ENCODE measurements at places on chromosomes 11 and 22.
A peak's percentile ranks its signal among the peaks of the same experiment; 100 is the strongest.

DNA sequence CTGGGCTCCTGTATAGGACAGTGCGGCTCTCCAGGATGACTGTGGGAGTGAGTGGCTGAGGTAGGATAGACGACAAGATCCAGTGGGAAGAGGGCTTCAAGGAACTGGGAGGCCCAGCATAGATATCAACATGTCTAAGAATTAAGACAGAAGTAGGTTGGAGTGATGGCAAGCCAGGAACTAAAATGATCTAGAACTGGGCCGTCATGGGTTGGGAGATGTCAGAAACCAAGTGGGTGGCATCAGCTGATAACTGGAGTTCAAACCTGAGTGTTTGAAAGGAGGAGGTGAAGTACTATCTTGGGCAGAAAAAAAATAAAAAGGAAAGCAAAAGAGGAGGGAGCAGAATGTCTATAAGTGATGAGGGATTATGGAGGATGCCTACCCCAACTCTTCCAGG lies 7.1 kb upstream of the MEN1 start:
- DNase-seq = no peak
- H3K4me3 ChIP-seq = no peak overlapping the region
- no peak overlapping the region for H3K27ac ChIP-seq
- H3K27me3 ChIP-seq = no peaks in the 10 kb centered on the region

GRCh38 chr11:108628812-108629211 lies 35.2 kb upstream of the EXPH5 start:
- no peak overlapping the region for H3K27ac ChIP-seq
- DNase-seq = no peak
- H3K36me3 ChIP-seq = no peaks in the 10 kb centered on the region
- H3K4me1 ChIP-seq = no peaks in the 10 kb centered on the region
- peaks cover 26% of the 10 kb centered on the region for H3K27me3 ChIP-seq
- no peak overlapping the region for H3K4me3 ChIP-seq

- no peak overlapping the region for H3K27ac ChIP-seq
- no peak for DNase-seq
- H3K36me3 ChIP-seq = peaks cover 13% of the 10 kb centered on the region
- peaks cover 10% of the 10 kb centered on the region for H3K27me3 ChIP-seq
Measured at GRCh38 chr11:60925868-60926267, 1.6 kb downstream of the TMEM132A start.

DNA sequence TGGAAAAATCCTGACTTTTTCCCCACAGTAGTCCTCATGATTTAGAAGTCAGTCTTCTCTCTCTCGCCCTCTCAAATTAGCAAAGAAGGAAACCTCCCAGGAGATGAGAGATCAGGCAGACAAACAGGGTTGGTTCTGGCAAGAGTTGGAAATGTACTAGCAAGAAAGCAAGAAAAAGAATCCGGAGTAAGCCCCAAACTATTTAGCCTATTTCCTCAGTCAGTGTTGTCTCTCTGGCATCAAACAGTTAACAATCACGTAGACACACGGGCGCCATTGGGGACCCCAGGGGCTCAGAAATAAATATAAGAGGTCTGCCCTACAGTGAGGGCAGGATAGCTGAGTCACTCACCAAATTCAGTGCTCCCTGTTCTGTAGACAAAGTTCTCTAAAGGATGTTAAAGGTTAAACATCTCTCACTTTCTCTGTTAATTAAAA lies 4.7 kb downstream of the C11orf52 start:
- no peak overlapping the region for H3K4me3 ChIP-seq
- H3K36me3 ChIP-seq = peaks cover 3% of the 10 kb centered on the region
- peaks cover 8% of the 10 kb centered on the region for H3K27me3 ChIP-seq
- H3K4me1 ChIP-seq = peaks cover 14% of the 10 kb centered on the region
- no peak overlapping the region for H3K27ac ChIP-seq

GRCh38 chr11:127619946-127620345 lies 619.4 kb upstream of the KIRREL3 start:
- no peak overlapping the region for H3K27ac ChIP-seq
- DNase-seq = no peak
- H3K4me3 ChIP-seq = no peak overlapping the region
- no peaks in the 10 kb centered on the region for H3K4me1 ChIP-seq
- H3K27me3 ChIP-seq = no peaks in the 10 kb centered on the region
- H3K36me3 ChIP-seq = no peaks in the 10 kb centered on the region

DNA sequence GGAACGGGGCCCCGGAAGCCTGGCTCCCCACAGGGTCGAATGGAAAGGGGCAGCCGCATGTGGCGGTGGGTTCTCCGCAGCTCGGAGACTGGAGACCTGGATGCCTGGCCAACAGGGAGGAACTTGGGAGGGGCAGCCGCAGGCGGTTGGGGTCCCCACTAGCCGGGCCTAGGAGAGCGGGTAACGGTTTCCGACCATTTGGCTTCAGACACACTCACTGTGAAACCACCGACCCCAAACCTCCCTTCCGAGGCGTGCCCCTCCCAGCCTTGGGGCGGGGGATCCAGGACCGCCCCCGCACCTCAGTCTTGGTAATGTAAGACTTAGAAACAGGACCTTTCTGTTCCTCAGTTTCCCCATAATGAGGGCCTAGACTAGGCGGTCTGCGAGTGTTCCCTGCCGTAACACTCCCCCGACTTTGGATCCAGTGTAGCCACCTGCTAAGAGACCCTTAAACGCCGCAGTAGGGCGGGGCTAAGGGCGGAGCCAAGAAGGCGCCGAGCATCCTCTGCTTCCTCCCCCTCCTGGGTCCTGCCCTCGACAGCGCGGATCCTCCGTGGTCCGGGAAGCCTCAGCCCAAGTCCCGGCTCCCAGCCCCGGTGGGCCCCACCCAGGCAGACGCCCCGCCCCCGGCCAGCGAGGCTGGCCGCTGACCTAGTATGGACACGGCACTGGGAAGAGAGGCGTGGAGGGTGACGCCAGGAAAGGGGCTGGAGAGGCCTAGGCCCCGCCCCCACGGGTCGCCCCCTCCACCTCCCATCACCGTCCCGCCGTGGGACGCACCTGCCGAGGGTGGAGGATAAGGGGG lies 1.8 kb upstream of the RASGRP2 start:
- H3K27me3 ChIP-seq = no peaks in the 10 kb centered on the region
- peak overlapping the region; percentile 97 for H3K27ac ChIP-seq
- DNase-seq = peak; percentile 85
- peaks cover 46% of the 10 kb centered on the region for H3K4me1 ChIP-seq
- H3K36me3 ChIP-seq = peaks cover 53% of the 10 kb centered on the region
- peak overlapping the region; percentile 93 for H3K4me3 ChIP-seq

DNA sequence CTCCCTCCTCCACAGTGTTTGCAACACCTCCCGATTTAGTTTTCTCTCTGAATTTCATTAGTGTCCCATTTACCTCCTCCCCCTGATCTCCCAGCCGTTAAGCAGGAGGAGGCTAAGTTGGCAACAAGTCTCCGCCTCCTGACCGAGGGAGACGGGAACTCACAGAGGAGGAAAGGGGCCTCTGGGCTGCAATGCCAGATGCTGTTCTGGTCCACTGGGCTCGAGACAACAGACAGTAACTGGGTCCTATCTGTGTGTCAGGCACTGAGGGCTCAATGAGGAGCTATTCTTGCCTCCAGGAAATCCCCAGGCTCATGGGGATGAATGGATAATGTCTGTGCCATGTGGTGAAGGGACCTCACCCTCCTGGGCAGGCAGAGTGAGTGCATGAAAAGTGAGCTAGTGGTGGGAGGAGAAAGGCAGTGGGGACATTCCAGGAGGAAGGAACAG lies 228.1 kb downstream of the TENM4 start:
- no peaks in the 10 kb centered on the region for H3K27me3 ChIP-seq
- no peaks in the 10 kb centered on the region for H3K4me1 ChIP-seq
- H3K36me3 ChIP-seq = no peaks in the 10 kb centered on the region

DNA sequence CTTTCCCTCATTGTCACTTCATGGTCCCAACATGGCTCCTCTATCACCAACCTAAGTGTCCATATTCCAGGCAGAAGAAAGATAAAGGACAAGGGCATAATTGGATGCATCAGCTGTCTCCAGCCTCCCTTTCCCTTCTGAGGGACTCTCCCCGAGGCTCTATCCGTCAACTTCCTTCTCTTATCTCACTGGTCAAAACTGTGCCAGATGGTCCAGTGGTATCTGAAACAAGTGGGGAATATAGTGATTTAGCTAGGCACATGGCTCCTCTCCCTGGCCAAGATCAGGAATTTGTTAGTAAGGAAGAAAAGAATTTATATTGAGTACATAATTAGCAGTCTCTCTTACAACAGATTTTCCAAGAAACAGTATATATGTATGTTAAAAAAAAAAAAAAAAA lies 12.6 kb upstream of the SPON1 start:
- H3K27ac ChIP-seq = no peak overlapping the region
- H3K36me3 ChIP-seq = no peaks in the 10 kb centered on the region
- DNase-seq = no peak
- no peaks in the 10 kb centered on the region for H3K4me1 ChIP-seq
- H3K27me3 ChIP-seq = no peaks in the 10 kb centered on the region
- H3K4me3 ChIP-seq = no peak overlapping the region

DNA sequence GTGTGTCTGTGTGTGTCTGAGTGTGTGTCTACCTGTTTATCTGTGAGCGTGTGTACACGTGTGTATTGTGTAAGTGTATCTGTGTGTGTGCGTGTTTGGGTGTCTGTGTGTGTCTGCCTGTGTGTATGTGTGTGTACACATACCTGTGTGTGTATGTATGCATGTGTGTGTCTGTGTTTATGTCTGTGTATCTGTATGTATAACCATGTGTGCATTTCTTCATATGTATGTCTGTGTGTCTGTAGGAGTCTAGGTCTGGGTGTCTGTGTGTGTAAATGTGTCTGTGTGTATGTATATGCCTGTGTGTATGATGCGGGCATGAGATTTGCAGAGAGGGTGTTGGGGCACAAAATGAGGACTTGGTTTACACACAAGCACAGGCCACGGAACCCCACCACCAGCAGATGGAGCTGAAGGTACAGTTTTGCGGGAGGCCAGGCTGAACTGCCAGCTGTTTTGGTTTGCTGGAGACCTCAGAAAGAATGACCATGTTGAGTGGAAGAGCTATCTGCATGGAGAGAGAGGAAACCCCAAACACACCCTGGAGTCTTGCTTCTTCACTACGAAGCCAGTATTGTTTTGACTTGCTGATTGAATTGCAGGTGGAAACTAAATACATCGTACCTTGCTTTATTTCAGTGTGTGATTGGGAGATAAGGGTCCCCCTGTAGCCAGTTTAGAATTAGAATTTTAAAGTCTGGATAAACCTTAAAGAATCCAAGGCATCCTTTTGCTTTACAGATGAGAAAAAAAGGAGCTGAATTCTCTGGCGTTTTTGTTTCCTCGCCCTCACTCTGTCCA lies 497.2 kb downstream of the NTM start:
- no peaks in the 10 kb centered on the region for H3K27me3 ChIP-seq
- no peak overlapping the region for H3K4me3 ChIP-seq
- no peak for DNase-seq

DNA sequence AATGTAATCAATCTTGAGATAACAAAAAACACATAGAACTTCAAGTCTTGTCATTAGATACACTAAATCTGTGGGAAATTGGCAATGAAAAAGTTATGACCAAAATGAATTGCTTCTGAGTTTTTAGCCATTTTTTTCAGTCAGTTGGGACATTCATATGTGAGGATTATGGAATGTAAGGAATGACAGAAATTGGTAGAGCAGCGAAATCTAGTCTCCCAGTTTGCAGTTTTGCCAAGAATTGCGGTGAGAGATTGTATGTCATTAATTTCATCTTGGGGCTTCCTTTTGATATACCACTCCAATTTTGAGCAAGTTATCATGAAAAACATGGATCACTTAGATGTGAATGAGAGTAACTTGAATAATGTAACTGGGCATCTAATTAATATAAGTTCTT lies 49.9 kb downstream of the SIK2 start:
- no peak overlapping the region for H3K4me3 ChIP-seq
- no peaks in the 10 kb centered on the region for H3K27me3 ChIP-seq
- no peaks in the 10 kb centered on the region for H3K36me3 ChIP-seq
- H3K4me1 ChIP-seq = no peaks in the 10 kb centered on the region
- no peak for DNase-seq
- peak overlapping the region; percentile 10 for H3K27ac ChIP-seq

- no peak overlapping the region for H3K4me3 ChIP-seq
- H3K4me1 ChIP-seq = no peaks in the 10 kb centered on the region
- H3K27me3 ChIP-seq = peaks cover 50% of the 10 kb centered on the region
- H3K36me3 ChIP-seq = no peaks in the 10 kb centered on the region
- DNase-seq = no peak
- H3K27ac ChIP-seq = no peak overlapping the region
Measured at GRCh38 chr11:125916683-125917347, 12.5 kb downstream of the DDX25 start.

- no peak overlapping the region for H3K27ac ChIP-seq
- no peak for DNase-seq
- H3K4me1 ChIP-seq = peaks cover 35% of the 10 kb centered on the region
- H3K27me3 ChIP-seq = no peaks in the 10 kb centered on the region
Measured at GRCh38 chr11:123052901-123053721, 8.8 kb downstream of the HSPA8 start.

GRCh38 chr22:27845644-27846043 lies 44.1 kb upstream of the MN1 start:
- no peak for DNase-seq
- no peak overlapping the region for H3K27ac ChIP-seq
- no peaks in the 10 kb centered on the region for H3K27me3 ChIP-seq
- H3K4me3 ChIP-seq = no peak overlapping the region
- no peaks in the 10 kb centered on the region for H3K4me1 ChIP-seq

GRCh38 chr11:104408630-104409029 lies 244.7 kb upstream of the PDGFD start:
- H3K4me1 ChIP-seq = no peaks in the 10 kb centered on the region
- no peak for DNase-seq
- no peak overlapping the region for H3K27ac ChIP-seq
- peaks cover 8% of the 10 kb centered on the region for H3K27me3 ChIP-seq

All from effector memory CD8-positive, alpha-beta T cell (primary cell).